Epithelial cell of proximal tubule (primary cell): ENCODE measurements at places on chromosomes 6 and 20.

DNA sequence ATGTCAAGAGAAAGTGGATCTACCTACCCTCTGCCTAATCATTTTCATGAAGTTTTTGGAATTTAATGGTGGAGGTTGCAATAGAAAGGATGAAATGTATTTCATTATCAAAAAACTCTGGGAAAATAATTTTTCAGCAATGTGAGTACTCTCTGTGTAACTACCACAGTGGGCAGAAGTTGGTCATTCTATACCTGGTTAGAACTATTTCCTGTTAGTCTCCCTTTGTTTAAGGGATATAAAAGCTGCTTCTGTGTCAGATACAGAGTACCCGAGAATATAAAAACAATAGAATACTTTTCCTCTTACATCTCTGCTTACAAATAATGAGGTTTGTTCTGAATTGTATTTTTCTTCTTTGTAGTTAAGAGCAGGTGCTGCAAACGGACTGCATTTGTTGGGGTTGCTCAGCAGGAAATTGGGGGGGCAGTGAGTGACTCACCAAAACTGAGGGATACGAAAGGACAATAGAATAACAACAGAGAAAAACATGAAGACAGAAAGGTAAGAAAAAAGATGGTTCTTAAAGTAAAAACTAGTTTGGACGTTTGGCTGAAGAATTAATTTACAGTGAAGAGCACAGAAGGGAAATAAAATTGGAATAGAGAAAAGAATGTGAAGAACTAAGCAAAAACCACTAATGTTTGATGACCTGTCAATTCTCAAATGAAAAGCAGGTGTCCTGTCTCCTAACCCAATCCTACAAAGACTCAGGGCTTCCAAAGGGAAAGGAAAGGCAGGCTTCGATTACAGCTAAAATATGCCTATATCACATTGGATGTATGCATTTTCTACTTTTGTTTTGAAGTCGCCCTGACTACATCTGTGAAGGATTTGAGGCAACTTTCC, 703.1 kb downstream of the RFPL4B start:
- DNase-seq, result no peak

DNA sequence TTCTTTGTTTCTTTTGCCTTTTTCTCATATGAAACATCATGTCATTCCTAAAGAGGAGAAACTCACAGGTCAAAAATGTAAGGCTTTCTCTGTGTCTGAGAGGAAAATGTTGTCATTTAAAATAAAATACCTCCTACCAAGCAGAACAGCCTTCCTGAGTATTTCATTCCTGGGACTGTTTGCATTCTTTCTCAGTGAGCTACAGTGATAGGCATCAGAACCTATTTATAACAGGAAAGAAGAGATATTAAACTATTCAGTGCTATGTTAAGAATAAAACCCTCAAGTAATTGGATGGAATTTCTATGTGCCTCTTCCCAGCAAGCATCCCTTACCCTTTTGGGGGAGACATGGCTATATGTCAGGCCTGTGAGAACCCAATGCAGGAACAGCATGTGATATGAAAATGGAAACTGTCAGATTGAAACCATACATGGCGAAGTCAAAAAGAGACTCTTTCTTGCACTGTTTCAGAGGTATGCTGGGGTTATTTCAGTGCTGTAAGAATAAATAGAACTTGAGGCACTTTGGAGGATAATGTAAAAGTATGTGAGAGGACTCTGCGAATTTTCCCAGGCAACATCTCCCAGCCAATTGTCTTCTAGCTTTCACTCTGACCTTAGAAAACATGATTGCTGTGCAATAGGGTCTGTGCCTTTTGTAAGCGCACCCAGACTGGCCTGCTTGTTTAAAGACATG, 133.8 kb upstream of the CCN2 start:
- DNase-seq, result peak; percentile 95

- DNase-seq, result peak; percentile 35
These were observed 612.3 kb downstream of the UTRN start for GRCh38 chr6:144897441-144897921.

DNA sequence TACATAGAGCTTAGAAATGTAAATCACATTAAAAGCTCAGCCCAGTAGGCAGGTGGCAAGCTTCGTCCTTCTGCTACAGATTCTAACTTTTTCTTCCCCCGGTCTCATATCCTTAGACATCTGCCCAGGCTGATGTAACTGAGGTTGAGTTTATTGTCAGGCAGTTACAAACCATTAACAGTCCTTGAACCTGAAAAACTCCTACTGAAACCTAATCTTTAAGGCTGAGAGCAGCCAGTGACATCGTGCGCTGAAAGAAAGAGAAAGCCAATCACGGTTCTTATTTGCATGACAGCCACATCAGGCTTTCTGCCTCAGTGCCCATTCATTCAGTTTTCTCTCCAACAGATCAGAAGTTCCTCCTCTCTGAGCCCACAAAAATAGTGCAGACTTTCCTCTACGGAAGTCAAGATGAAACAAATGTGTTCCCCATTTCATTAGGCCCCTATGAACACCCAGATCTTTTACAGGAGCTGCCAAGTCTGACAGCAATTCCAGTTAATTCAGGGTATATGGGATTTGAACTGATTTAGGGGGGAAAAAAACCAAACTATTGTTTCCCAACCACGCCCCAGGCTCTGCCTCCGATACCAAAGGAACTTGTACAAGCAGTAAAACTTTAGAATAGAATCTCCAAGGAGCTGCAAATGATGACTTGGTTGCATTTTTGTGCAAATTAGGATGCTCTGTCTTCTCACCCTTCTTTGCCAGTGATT, at the start of gene NHSL1:
Gene NHSL1, minus strand, starts transcription at position 192 of the 716 bp plus-strand sequence. CDS start 204 bp downstream, outside the sequence.
- DNase-seq, result peak; percentile 92

DNA sequence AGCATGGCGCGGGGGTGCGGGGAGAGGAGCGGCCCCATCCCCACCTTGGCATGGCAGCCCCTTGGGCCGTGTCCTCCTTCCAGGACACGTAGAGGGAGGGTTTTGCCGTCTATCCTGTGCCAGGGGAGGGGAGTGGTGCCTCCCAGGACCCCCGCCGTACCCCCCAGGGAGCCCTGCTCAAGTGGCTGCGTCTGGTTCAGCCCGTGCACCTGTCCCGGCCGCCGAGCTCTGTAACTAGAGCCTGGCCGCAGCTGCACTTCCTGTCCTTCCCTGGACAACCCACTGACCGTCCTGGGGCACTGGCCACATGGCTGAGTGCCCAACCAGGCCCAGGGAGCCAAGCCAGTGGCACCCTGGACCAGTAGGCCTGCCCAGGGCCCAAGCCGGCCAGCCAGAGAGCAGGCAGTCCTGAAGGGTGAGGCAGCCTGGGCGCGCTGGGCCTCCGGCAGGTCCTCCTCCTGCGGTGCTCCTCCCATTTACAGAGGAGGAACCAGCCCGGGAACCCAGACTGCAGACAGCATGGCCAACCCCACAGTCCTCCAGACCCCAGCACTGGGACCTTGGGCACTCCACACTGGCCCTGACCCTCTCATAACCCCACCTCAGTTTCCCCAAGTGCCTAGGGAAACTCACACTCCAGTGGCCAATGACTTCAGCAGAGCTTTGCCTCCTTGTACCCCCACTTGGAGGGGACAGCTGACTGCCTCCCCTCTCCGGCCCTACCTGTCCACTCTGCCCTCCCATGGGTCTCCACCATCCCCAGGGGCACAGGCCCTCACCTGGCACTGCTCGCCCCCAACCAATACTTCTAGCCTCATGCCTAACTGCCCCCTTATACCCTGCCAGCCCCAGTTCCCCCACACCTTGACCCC, 8.7 kb downstream of the LAMA5 start:
- DNase-seq, result no peak

DNA sequence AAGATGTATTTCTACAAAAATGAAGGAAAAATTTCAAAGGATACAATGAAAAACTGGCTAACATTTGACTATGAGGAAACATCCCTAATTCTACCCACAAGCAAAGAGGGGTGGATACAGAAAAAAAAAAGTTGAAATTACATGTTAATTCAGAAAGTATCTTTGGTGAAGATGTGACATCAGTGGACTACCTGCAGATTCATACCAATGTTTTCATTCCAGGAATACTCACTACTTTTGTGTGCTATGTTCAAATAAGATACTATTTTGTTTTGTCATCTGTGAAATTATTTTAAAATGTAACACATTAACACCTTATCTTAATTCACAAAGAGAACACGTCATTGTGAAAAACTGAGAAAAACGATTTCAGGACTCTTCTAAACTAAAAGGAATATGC, 159.3 kb upstream of the SHLD1 start:
- DNase-seq, result no peak

DNA sequence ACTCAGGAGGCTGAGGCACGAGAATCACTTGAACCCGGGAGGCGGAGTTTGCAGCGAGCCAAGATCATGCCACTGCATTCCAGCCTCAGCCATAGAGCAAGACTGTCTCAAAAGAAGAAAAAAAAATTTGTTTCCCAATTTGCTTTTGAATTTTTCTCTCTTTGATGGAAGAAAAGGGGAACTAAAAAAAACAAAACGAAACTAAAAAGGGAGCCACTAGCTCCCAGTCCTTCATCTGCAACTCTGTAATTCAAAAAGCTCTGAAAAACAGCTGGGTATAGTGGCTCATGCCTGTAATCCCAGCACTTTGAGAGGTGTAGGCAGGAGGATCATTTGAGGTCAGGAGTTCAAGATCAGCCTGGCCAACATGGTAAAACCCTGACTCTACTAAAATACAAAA, 9.5 kb downstream of the OVOL2 start:
- no peak for DNase-seq

DNA sequence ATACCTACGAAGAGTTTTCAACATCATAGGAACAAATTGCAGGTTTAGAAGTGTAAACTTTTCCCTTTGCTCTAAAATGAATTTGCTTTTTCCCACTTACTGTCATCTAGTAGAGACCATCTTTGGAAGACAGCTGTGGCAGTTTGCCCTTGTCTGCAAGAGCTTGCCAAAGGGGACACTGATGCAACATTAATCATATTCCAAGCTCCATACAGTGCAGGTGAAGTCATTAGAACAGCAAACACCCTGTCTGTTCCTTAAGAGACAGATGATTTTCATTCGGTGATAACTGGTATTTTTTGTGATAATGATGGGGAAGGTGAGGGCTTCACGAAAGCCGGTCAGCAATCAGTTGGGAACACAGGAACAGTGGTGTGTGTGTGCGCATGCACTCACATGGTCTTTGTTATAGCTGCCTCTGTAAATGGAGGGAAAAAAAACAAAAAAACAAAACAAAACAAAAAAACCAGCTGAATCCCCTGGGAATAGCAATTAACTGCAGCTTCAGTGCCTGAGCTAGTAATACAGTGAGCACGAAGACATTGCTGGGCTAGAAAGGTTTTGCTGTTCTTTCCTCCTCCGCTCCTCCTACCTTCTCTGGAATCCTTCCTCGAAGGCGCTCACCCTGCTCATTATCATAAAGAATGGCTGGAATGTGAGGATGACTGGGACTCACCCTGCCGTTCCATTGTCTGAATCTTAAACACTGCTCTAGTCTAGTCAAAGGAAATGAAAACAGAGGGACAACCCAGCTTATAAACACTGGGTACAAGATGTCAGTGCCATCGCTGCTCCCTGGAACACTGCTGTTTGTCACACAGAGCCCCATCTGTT, 35.2 kb upstream of the KIF13A start:
- DNase-seq, result peak; percentile 62

DNA sequence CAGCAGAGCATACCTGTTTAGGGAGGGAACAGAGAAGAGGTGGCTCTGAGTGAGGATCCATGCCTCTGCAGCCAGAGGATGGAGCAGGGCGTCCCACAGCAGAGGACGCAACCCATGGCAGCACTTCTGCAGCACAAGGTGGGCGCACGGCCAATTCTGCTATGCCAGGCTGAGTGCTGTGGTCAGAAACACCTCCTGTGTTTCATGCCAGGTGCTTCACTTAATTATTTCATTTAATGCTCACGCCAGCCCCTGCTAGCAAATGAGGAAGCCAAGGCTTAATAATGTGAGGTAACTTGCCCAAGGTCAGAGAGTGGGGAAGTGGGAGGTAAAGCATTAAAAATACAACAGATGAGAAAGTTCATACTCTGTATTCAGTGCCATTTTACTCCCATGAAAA, 68.5 kb upstream of the PTGIS start:
- DNase-seq, result no peak

- no peak for DNase-seq
These were observed 17.6 kb downstream of the MCUR1 start for GRCh38 chr6:13796781-13797180.

- DNase-seq, result no peak
These were observed 5.8 kb downstream of the C6orf120 start for GRCh38 chr6:169707772-169708171.

DNA sequence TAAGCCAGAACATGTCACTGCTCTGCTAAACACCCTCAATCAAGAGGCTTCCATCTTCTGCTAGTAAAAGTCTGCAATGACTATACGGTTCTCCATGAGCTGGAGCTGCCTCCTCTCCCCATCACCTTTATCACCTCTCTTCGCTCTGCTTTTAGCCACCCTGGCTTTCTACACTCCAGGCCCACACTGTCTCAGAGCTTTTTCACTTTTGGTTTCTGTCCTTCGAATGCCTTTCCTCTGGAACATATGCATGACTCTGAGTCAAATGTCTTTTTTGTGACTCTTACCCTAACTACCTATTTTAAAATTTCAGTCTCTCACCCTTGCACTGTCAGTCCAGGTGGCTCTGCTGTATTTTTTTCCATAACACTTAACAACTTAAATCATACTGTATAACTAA, 525.4 kb upstream of the RNF217 start:
- DNase-seq, result no peak

- no peak for DNase-seq
These were observed 149.8 kb downstream of the BTBD9 start for GRCh38 chr6:38489951-38490350.

DNA sequence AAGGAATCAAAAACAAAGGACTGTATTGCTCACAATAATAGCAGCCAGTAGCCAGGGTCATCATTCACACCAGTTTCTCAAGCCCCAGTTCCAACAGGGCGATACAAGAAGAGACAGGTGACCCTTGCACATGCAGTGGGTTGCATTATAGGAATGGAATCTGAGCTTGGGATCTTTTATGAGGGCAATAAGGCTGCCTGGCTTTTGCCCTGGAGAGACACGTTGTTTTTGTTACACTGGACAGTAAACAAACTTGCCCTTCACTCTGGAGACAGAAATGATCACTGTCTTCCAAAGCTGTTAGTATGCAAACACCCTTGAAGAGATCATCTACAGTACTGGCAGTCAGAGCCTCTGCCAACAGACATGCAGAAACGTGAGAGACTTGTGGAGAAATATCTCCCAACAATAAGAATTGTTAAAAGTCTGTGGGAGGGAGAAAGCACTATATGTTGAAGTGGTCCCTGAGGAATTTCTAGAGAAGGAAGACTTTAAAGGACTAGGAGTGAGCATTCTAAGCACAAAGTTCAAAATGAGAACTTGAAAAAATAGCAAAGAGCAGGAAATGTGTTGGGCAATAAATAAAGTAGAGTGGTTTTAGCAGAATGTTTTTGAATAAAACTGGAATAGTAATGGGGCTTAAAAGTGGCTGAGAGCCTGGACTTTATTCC, 6.2 kb upstream of the COL12A1 start:
- DNase-seq, result no peak

GRCh38 chr20:41572010-41572572, 46.1 kb downstream of the CHD6 start:
- DNase-seq, result no peak
